ENCODE measurements at places on chromosomes 7 and 10. TPM values are rescaled to one million over a fixed set of nuclear protein-coding genes. Genes with fewer than 3 reads are reported as not detected.

The CCSER2 gene
- 16.0 TPM for total RNA-seq

The CCNY gene
- total RNA-seq: 34.0 TPM

The ATRNL1 gene
- total RNA-seq: under 0.01 TPM

The PTN gene
- total RNA-seq: 15.3 TPM

The PRTFDC1 gene
- 15.3 TPM for total RNA-seq

The NXPH1 gene
- total RNA-seq: not detected

The SAP25 gene
- total RNA-seq: not detected

The PON1 gene
- total RNA-seq: not detected

The OR2AE1 gene
- not detected for total RNA-seq

The AKR1C8 gene
- not detected for total RNA-seq

The MNX1 gene
- not detected for total RNA-seq

The SORBS1 gene
- total RNA-seq: 0.35 TPM

The SLC26A3 gene
- total RNA-seq: not detected

The TAS2R4 gene
- total RNA-seq: not detected

The ARHGEF35 gene
- total RNA-seq: 2.5 TPM

The AMPH gene
- under 0.01 TPM for total RNA-seq

The HOXA2 gene
- total RNA-seq: 0.53 TPM

The CALML5 gene
- total RNA-seq: not detected

The URGCP gene
- 22.7 TPM for total RNA-seq

The PPP1R17 gene
- not detected for total RNA-seq

The CFAP70 gene
- total RNA-seq: 0.29 TPM

The LEP gene
- total RNA-seq: not detected

The MOGAT3 gene
- not detected for total RNA-seq

The CALML3 gene
- not detected for total RNA-seq

The ZNF273 gene
- total RNA-seq: 1.9 TPM

The GCK gene
- total RNA-seq: 2.7 TPM

The MMRN2 gene
- 9.8 TPM for total RNA-seq

The GPR15LG gene
- total RNA-seq: not detected

The LOXL4 gene
- 57.2 TPM for total RNA-seq

The AKR1D1 gene
- not detected for total RNA-seq

The ADAM8 gene
- 22.2 TPM for total RNA-seq

The MUC3A gene
- not detected for total RNA-seq

The ECHDC3 gene
- 33.0 TPM for total RNA-seq

The CYTH3 gene
- total RNA-seq: 34.9 TPM

The LIPN gene
- total RNA-seq: not detected

The TNS3 gene
- 80.7 TPM for total RNA-seq

The OR2A25 gene
- total RNA-seq: not detected

The RELN gene
- total RNA-seq: 0.29 TPM

The CALCR gene
- not detected for total RNA-seq

Data from myometrial cell (primary cell).